ENCODE measurements at places on chromosomes 12 and 14.
A peak's percentile ranks its signal among the peaks of the same experiment; 100 is the strongest.

DNA sequence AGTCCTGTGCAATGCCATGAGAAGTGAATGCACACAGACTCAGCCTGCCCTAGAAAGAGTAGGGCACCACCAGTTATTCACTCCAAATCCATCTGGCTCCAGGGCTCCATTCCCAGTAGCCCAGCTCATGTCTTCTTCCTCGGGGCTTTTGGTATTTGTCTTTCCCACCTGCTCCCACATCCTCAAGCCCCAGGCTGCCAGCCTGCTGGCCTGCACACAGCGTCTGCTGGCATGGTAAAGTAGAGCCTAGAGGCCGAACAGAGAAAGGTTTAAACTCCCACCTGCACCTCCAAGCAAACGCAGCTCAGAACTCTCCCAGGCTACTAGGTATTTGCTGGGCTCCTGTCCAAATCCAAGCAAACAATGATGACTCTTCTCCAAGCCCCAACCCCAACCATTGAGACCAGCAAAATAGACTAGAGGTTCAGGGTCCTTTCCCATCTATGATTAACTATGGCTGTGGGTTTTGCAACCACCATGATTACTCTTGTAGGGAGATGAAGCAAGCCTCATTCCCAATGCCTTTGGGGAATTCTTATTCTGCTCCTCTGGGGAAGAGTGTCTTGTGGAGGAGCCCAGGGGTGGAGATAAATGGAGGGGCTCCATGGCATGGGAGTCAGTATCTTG lies 5.2 kb upstream of the VDR start:
- no peak for DNase-seq

DNA sequence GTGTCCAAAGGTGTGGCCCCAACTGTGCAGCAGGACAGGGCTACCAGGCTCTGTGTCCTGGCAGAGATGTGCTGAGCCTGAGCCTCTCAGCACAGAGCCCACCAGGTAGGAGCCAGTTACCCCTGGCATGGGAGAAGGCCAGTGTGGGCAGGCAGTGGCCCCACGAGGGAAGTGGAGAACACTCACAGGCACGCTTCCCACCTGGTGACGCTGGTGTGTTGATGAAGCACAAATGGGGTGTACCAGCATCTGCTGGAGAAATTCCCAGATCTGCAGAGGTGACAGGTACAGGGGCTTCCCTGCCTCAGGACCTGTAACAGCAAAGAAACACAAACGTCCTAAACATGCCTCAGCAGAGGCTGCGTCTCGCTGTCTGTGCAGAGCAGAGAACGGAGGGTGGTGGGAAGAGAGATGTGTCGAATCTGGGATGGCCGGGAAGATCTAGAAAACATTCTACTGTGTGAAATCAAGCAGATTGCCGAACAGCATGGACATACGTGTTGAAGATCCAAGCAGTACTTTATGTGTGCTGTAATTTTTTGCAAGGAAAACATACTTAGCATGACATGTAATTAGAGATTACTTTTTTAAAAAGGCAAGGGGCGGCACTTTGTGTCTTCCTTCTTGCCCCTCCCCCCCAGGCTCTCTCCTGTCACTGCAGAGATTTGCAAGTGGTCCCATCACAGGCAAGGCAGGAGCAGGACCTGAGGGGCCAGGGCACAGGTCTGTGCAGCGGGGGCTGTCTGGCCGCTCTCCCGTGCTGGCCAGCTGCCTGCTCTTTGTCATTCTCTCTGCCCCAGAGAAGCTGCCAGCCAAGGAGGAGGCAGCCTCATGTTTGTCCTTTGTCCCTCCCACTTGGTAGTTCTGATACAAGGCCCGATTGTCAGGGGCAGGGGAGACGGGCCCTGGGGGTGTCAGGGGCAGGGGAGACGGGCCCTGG lies 17.3 kb downstream of the HIP1R start:
- no peak for DNase-seq

DNA sequence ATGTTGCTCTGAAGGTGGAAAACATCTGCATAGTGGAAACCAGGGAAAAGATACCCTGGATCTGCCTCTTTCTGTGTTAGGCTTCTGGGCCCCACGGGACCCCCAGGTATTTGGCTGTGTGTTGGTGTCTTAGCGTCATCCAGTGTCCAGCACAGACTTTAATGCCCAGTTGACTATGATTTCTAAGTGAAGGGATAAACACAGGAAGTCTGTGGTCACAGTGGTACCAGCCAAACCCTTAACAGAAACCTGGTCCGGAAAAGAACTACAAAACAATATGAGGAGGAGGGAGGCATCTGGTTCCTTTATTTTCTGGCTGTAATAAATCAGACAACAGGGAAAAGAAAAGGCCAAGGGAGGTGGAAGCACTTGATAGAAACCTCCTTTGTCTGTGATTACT lies 56.4 kb downstream of the CMKLR1 start:
- DNase-seq: no peak

DNA sequence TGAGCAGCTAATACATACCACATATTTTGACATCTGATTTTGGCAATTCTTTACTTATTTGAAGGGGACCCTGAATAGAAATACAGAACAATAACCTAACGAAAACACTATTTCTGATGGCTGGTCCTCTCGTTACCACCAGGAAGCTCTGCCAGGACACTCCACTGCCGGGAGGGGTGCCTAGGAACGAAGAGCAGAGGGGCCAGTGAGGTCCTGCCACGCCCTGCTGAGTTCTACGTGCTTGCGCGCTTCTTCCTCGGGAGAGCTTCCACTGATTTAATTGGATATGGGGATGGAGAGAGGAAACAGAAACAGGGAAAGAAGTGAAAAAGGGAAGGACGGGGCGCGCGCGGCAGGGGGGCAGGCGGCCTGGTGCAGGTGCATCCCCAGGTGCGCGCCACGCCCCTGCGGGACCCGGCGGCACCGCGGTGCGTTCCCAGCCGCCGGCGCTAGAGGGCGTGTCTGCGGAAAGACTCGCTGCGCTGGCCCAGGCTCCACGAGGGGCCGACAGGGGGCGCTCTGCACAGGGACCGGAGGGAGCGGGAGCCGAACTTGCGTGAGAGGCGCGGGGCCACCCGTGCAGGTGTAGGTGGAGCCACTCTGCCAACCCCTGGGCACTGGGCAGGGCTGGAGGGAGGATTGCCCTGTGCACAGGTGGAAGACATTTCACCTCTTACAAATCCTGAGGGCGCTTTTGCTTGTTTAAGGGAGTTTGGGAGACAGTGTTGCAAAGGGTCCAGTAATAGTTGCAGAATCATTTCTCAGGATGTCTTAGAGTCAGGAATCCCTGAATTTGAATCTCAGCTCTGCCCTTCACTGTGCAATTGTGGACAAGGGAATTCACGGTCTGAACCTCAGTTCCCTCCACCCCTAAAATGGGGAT lies 986.3 kb upstream of the TMEM132C start:
- DNase-seq: peak; percentile 38

DNA sequence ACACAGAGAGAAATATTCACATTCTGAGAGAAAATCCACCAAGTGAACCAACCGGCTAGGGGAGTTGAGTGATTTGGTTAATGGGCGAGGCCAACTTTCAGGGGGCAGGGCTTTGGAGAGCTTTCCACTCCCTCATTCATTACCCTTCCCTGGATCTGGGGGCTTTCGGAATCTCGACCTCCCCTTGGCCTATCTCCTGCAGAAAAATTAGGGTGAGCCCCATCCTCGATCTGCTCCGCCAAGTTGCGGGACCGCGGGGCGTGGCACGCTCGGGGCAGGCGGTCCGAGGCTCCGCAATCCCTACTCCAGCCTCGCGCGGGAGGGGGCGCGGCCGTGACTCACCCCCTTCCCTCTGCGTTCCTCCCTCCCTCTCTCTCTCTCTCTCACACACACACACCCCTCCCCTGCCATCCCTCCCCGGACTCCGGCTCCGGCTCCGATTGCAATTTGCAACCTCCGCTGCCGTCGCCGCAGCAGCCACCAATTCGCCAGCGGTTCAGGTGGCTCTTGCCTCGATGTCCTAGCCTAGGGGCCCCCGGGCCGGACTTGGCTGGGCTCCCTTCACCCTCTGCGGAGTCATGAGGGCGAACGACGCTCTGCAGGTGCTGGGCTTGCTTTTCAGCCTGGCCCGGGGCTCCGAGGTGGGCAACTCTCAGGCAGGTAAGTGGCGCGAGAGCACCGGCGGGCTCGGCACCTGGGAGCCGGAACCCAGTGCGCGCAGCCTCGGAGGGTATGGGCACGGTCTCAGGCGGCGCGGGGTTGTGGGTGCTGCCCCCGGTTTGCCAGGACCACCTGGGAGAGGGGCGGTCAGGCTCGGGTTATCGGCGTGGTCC lies at the start of gene ERBB3:
ERBB3 (plus strand) TSS at position 443 of the 833 bp plus-strand sequence; CDS start at position 579, 136 bp downstream.
- DNase-seq: peak; percentile 46

DNA sequence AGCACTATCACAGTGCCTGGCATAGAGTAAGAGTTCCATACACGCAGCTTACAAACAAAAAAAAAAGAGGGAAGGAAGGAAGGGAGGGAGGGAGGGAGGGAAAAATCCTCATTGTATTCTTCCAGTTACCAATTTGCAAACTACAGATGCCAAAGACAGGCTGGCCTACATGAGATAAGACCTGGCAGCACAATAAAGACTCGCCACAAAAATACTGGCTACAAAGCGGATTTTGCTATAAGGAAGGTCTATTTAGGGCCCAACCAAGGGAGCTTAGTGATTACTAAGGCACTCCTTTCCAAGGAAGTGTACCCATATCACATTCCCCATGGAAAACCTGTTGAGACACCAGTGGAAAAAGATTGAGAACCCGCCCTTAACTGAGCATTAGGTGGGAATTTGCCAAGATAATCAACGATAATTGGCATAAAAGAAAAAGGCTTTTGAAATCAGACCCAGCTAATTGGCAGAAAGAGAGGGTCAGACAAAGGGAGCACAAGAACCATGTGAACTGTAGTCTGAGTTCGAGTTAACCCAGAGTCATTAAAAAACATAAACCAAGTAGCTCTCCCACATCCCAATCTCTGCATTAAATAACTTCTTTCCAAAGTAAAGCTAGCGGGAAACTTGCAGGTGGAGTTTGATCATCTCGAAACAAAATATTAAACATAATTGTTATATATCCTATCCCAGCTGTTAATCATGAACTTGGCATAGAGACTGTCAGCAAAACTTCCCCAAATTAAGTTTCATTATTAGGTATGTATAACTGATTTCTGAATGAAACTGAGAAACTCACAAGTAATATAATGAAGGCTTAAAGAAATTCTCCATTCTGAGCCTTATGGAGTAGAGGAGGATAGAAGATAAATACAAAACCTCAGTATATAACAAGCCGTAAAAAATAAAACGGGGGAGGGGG lies 50.1 kb downstream of the PHLDA1 start:
- DNase-seq: no peak

DNA sequence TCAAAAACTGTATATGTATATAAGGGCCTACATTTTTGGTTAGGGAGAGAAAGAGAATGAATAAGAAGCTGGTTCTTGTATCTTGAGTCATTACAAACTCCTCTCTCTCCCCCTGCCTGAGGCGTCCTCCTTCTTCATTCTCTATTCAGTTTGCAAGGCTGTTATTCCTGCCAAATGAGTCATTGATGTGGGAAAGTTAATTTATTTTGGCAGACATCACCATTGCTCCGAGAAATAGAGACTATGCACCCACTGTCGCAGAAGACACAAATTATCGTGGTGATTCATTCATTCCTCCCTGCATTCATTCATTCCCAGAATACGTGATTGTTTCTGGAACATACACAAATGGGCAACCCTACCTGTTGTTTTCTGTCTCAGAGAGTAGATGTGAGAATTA lies 112.5 kb upstream of the MED13L start:
- DNase-seq: no peak

DNA sequence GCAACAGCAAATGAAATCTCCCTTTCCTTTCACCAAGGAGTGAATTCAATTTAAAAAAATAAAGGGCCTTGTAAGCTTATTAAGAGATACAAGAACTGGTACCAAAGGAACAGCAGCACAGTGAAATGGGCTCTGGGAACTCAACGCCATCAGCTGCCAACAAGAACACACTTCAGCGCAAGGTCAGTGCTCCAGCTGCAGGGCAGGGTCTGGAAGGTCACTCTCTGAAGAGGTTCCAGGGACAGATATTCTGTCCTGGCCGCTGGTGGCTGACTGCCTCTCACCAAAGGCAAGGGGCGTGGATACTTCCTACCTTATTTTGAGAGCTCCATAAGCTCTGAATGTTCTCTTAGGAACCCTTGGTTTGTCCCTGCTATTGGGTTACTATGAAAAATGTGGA lies 186.6 kb downstream of the CALM1 start:
- no peak for DNase-seq

GRCh38 chr12:75783093-75783877 lies 248.3 kb downstream of the PHLDA1 start:
- DNase-seq: no peak

GRCh38 chr12:89439941-89440340 lies 84.7 kb downstream of the GALNT4 start:
- no peak for DNase-seq

GRCh38 chr14:24818058-24818822 lies 184.2 kb upstream of the GZMB start:
- no peak for DNase-seq

DNA sequence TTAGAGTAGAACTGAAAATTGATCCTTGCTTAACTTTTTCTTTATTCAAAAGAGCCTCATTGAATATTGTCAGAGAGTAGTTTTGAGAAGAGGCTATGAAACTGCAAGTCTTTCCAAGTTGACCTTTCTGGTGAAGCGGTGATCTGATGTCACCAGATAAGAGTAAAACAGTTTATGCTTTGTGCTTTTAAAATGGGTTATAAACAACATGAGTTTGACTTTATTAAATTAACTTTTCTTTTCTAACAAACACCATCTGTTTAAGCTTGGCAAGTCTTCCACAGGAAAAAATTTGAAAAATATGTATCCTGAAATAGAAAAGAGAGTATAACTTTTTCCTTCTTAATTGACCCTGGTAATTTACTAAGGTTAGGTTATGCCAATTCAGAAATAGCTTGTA lies 408.7 kb upstream of the NOVA1 start:
- DNase-seq: no peak

DNA sequence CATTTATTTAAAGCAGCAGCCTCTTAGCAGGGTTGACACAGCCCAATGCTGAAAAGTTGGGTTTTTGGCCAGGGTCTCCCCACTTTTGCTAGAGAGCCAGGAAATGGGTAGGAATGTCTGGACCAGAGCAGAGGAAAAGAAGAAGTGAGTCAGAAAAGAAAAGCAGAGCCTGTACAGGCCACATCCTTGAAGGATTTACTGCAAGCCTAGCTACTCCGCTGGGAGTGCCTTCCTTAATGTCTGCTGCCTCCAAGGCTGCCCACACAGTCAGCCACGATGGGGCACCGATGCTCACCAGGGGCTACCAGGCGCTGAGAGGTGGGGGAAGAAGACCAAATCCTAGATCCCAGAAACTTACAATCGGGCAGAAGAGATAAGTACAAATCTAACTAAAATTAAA lies 139.2 kb downstream of the C12orf75 start:
- DNase-seq: no peak

- DNase-seq: no peak
These were observed 93.7 kb downstream of the TESC start for GRCh38 chr12:117005417-117006046.

DNA sequence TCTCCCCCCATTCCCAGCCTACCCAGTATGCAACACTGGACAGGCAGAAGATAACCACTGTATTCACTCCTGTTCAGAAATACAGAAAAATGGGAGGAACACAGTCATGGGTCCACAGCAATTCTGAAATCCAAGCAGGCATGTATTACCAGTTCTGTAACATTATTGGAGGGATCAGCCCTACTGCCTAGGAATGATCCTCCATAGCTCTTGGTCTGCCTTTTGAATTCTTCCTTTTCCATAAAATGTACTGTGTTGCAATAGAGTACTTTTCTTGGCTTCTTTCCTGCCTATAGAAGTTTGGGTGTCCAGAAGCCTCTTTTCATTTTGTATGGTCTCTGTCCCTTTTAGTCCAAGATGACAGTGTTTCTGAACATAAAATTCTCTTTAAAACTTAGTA lies 46.5 kb downstream of the SPATS2 start:
- no peak for DNase-seq

Measured in stimulated activated naive CD4-positive, alpha-beta T cell (primary cell).